ENCODE measurements at places on chromosomes 13 and 19.

- no peak for DNase-seq
Observed at GRCh38 chr19:5772416-5772815, 12.1 kb downstream of the PRR22 start.

- no peak for DNase-seq
Observed at GRCh38 chr13:33167491-33167890, 118.1 kb downstream of the STARD13 start.

GRCh38 chr13:100560498-100561157 lies 28.0 kb downstream of the GGACT start:
- DNase-seq = peak; percentile 36

- no peak for DNase-seq
Observed at GRCh38 chr13:87889254-87889653, 218.1 kb downstream of the SLITRK5 start.

GRCh38 chr13:102328909-102329308 lies 72.9 kb downstream of the FGF14 start:
- DNase-seq = no peak

DNA sequence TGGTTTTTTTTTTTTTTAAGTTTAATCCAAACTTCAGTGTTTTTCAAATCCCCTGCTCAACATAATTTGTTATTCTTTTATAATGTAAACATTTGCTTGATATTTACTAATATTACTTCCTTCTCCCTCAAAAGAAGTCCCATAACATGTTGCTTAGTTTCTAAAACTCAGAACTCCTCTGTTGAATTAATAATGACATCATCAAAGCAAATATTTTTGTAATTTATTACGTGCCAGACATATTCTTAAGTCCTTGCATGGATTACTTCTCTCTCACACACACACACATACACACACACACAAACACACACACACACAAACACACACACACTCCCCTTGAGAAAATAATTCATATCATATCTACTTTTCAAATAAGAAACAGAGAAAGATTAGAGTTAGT lies 1432.3 kb upstream of the SPRY2 start:
- DNase-seq = no peak

DNA sequence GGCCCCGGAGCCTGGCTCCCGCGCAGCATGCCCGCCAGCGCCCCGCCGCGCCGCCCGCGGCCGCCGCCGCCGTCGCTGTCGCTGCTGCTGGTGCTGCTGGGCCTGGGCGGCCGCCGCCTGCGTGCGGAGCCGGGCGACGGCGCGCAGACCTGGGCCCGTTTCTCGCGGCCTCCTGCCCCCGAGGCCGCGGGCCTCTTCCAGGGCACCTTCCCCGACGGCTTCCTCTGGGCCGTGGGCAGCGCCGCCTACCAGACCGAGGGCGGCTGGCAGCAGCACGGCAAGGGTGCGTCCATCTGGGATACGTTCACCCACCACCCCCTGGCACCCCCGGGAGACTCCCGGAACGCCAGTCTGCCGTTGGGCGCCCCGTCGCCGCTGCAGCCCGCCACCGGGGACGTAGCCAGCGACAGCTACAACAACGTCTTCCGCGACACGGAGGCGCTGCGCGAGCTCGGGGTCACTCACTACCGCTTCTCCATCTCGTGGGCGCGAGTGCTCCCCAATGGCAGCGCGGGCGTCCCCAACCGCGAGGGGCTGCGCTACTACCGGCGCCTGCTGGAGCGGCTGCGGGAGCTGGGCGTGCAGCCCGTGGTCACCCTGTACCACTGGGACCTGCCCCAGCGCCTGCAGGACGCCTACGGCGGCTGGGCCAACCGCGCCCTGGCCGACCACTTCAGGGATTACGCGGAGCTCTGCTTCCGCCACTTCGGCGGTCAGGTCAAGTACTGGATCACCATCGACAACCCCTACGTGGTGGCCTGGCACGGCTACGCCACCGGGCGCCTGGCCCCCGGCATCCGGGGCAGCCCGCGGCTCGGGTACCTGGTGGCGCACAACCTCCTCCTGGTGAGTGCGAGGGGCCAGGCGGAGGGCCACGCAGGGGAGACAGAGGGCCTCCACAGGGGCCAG lies at the start of gene KL:
Gene KL (plus strand): TSS at position 10 of the 909 bp plus-strand sequence. CDS start 18 bp downstream, at position 28.
- DNase-seq = no peak

DNA sequence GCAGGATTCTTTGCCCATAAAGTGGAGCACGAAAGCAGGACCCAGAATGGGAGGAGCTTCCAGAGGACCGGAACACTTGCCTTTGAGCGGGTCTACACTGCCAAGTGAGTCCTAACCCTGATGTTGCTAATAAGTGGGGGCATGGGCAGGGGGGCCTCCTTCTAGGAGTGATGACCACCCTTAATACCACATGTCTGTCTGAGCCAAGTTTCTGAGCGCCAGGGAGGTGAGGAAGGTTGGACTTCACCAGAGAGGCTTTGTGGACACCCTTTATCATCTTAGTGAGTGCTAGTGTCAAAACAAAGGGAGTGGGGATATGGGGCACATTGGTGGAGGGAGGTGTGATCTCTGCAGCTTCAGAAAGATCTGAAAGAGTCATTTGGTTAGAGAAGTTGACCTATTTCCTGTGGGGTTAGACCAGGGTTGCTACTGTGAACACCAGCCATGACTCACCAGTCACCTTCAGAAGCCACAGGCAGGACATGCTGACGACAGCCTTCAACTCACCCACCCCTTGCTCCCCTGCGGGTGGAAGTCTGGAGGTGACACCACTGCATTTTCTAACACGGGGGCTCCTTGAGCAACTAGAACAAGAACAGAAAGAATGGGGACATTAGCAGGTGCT lies 8.8 kb downstream of the ALOX5AP start:
- DNase-seq = no peak

- no peak for DNase-seq
Observed at GRCh38 chr13:70385852-70386251, 277.6 kb upstream of the KLHL1 start.

- DNase-seq = no peak
Observed at GRCh38 chr13:105974380-105974779, 561.1 kb downstream of the EFNB2 start.

DNA sequence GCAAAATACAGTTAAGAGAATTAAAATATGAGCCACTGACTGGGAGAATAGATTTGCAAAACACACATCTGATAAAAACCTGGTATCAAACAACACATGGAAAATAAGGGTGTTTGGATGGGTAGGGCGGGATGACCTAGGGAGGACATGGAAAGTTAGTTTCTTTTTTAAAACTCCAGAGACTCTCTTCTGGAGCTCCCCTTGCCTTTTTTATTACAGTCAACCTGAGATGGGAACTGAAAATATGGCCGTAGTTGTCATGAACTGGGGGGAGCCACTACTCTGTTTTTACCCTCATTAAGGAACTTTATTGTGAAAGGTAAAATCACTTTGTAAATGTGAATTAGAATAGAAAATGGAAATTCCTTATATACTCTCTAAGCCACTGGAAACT lies 113.0 kb downstream of the ATP11A start:
- DNase-seq = no peak

- no peak for DNase-seq
Observed at GRCh38 chr13:113802090-113802531, 43.1 kb downstream of the TMEM255B start.

DNA sequence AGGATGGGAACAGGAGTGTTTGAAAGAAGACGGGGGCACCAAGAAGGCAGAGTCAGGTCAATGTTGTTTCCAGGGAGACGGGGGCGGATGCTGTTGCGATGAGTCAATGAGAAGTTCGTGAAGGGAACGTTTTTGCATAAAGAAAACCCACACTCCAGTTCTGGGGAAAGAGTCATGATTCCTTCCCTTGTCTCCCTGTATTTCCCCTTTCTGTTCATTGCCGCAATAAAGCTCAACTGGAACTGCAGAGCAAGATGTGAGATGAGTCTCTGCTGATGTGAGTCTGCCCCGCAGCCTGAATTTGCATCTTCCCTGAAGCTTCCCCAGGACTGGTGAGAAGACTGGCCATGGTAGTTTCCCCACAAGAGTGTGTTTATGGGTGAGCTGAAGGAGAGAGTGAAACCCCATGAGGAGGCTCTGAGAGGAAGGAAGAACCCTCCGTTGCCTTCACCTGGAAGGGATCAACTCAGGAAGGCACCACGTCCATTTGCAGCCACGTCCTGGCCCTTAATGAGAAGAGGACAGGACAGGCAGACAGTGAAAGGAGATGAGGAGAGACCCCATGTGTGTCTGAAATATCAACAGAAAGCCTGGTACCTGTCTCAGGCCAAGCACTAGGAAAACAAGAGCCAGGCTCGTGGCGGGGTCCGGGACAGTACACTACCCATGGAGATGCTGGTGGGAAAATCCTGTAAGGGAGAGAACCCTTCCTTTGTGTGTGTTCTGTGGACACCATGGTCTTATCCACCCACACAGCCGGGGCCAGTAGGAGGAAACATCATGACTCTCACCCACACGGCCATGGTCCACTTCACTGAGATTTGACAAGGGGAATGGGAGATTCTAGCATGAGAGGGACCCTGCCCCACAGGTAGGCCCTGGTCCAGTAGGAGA lies 13.7 kb downstream of the LILRA1 start:
- no peak for DNase-seq

GRCh38 chr19:51089786-51090185 lies 7.1 kb upstream of the KLK14 start:
- no peak for DNase-seq

- no peak for DNase-seq
Observed at GRCh38 chr13:94006296-94006695, 473.2 kb downstream of the DCT start.

DNA sequence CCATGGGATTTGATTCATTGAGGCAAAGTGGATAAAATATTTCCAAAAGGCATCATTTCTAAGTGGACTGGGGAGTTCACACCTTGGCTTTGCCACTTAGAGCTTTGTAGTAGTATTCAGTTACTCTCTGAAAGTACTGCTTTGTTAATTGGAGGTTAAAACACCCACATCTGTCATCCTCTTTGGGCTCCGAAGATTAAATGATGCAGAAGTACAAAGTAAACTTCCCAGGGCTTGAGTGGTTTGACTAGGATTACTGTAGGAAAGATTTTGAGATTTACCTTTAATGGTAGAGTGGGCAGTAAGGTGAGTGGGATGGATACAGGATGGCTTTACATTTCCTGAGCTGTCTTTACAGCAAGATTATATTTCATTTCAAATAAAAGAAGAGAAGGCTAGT lies 42.4 kb downstream of the WASF3 start:
- no peak for DNase-seq

DNA sequence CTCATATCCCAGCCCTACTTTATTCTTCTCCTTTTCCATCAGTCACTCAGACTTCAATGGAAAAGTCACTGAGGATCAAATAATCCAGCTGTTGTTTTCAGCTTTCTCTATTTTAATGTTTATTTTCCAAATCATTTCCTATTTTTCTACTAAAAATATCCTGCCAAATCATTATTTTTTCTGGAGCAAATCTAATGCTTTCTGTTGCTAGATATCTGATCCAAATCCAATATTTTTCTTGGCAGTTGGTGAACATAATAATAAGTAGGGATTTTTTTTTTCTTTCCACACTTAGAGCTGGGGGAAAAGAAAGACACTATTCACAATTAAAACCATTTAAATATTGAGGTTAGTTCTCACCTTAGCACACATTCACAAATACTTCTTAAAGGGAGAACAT lies 656.1 kb downstream of the DACH1 start:
- DNase-seq = no peak

DNA sequence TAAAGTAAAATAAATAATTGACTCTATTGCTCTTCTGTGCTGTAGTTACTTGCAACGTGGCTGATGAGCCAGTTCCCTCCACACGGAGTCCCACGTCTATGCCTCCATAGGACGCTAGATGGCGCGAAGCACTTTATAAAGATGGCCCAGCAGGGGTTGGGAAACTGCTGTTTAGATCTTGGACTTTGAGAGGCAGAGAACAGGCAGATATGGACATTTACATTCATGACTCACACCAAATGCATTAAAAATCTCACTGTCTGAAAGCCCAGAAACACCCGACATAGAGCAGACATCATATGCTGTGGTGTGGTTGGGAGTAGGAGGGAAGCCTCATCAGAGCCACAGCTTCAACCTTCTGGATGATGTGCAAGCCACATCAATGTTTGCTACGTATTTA lies 643.1 kb upstream of the ARGLU1 start:
- DNase-seq = peak; percentile 83

GRCh38 chr13:38582133-38582532 lies 104.7 kb upstream of the FREM2 start:
- DNase-seq = peak; percentile 66
